ENCODE measurements at places on chromosomes 11 and 22.

- no peak for DNase-seq
Measured at GRCh38 chr22:48393885-48394284, 1433.8 kb downstream of the BRD1 start.

DNA sequence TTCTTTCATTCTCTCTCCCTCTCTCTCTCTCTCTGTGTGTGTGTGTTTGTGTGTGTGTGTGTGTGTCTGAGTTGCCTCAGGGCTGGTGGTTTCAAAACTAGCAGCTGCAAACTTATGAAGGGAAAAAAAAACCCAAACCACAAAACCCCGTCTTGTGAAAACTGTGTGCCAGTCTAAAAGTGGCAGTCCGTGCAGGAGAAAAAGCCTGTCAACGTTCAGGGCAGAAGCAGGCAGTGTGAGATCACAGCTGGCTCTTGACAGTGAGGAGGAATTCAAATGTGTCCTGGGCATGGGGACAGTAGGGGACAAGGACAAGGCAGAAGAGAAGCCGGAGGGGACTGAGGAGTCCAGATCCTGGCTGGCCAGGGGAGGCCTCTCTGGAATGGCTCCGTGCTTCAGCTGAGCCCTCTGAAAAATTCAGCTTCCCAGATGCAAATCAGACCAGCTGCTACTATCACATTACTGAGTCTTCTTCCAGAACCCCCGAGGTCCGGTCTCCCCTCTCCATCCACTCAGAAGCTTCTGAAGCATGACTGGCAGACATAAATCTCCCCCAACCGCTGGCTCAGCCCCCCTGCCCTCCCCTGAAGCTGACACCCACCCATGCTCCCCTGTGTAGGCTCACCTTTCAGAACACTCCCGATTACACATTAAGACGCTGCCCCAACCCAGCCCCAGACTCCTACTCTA is 31.9 kb downstream of the FLI1 start:
- peak; percentile 72 for DNase-seq

GRCh38 chr11:104688731-104689130 is 209.5 kb downstream of the CASP12 start:
- DNase-seq = peak; percentile 67

DNA sequence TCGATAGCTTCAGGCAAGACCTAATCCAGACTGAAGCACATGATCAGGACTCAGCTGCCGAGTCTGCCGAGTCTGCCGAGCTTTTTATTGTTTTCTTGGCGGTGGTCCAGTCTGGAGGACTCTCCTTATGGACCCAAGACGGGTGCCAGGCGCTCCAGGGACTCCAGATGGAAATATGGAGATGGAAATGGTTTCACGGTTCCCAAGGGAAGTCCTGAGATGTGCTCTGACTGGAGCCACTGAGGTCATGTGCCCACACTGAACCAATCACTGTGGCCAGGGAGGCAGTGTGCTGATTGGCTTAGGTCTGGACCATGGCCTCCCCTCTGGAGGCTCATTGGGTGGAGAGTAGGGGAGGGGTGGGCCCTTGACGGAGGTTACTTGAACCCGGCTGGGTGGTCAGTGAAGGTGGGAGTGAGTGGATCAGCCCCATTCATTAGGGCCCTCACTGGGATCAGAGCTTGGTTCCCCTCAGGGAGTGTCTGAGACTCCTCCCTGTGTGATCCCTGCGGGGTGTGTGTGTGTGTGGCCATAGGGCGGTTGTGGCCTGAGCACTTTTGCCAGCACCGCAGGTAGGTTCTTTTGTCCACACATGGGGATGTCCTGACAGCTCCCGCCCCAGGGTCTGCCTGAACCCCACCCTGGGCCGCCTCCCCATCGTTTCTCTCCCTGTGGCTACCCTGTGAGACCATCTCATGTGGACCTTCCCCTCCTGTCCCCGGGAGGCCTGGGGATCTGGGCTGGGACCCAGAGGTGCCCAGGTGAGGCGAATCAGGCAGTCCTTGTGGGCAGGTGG is 14.0 kb downstream of the RPS6KA4 start:
- no peak for DNase-seq

DNA sequence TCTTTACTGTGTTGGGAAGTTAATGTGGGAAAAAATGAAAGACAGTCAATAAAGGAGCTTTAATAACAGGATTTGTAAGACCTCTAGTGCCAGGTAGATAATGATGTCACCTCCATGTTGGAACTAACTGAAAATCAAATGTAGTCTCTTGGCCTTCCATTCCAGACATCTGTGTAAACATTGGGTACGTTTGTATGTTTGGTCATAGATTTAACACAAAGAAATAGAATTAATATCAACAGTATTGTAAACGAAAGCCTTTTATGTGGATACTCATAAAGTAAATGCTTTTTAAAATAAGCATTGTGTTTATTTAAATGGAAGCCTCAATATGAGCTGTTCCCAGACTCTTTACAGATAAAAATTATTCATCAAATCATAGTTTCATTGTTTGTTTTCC is 605.7 kb downstream of the METTL15 start:
- DNase-seq = no peak

DNA sequence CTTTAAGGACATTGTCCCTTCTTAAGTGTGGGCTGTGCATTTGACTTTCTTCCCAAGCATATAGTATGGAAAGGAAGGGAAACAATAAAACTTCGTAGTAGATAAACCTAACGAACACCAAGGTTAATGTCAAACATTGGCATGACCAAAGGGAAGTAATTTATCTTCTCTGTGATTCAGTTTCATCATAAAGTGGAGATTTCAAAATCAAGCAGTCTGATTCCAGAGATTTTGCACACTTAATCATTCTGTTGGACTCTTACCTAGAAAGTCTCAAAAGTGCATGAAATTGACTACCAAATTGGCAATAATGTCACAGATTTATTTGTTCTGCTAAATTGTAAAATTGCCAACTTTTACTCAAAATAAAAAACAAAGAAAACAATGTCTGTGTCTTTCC is 559.7 kb downstream of the JRKL start:
- DNase-seq = no peak

DNA sequence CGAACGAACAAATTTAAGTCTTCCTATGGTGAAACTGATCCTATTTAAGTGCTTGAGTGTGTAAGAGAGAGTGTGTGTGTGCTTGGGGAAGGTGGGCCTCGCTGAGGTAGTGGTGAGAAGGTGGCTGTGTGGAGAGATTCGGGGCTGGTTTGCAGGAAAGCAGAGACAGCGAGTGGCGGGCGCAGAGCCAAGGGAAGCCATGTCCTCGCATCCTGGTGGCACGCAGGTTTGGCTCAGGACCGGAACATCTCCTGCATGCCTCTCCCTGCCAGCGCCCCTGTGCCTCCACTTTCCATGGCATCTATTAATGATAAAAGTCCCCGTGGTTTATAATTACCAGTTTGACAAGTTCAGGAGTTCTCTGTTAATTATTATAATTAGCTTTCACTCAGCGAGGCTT is 383.1 kb upstream of the CADM1 start:
- no peak for DNase-seq

- peak; percentile 86 for DNase-seq
Measured at GRCh38 chr11:62880231-62880802, 379 bp upstream of the SLC3A2 start.

GRCh38 chr11:30594646-30595411 is 8.7 kb upstream of the MPPED2 start:
- DNase-seq = no peak

DNA sequence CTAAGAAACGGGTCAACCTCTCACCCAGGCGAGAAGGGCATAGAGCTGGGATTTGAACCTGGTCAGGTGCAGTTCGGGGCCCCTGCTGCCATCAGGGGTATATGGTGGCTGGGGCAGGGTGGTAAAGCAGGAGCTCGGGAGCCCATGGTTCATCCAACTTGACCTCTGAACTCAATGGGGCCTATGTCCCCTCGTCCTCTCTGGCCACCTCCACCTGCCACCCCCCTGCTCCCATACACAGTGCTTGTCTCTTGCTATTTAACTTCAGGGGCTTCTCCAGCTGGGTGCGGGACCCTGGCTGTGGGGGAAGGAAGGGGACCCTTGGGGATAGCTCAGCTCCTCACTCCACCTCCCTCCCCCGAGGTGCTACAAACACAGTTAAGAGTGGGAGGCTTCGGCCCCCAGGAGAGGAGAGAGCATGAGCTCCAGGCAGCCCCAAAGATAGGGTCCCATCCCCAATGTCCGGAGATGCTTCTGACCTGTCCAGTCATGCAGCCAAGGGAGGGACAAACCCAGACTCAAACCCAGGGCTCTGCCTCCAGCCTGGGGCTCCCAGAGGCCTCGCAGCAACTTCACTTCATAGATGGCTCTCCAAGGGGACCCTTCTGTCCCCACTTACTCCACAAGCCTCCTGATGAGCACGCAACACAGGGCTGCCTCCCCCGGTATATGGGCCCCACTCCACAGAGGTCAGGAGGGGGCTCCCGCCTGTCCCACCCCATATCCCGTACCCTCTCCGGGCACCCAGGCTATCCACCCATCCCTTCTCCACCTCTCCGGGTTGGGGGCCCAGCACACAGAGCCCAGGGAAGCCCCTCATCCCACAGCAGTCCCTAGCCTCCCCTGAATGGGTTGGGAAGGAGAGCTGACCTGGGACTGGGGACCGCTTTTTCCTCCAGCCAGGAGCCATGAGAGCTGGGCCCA is 712 bp downstream of the IL2RB start:
- DNase-seq = no peak

- no peak for DNase-seq
Measured at GRCh38 chr11:783581-784015, 6.3 kb downstream of the CEND1 start.

- no peak for DNase-seq
Measured at GRCh38 chr22:29351042-29351441, 35.5 kb upstream of the RASL10A start.

- no peak for DNase-seq
Measured at GRCh38 chr11:63818609-63819008, 5.4 kb downstream of the SPINDOC start.

GRCh38 chr11:129280027-129280811 is 88.1 kb upstream of the ARHGAP32 start:
- DNase-seq = no peak

- DNase-seq = no peak
Measured at GRCh38 chr22:22951035-22951434, 63.4 kb downstream of the IGLL5 start.
